ENCODE measurements at places on chromosomes 3 and 15. TPM values are rescaled to one million over a fixed set of nuclear protein-coding genes. Genes with fewer than 3 reads are reported as not detected.

The FBXO40 gene
- 0.23 TPM for total RNA-seq

The CX3CR1 gene
- total RNA-seq, result 1.5 TPM

DNA sequence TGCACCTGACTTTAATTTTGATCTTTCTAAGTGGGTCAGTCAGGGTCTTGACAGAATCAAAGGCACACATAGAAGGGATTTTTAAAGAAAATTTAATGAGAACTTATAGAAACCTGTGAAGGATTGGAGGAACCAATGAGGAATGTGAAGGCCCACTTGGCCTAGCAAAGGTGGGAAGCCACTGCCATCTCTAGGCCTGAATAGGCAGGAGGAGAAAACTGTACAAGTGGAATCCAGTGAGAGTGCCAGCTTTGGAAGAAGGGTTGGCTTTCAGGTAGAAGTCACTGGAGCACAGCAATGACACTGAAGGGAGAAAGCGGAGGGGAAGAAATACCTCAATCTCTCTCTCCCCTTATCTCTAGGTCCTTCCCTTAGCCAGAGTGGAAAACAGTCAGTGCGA, 380.7 kb upstream of the KCNMB2 start:
- no peak for DNase-seq

- DNase-seq, result no peak
These were observed 61.9 kb downstream of the CRYBG3 start for GRCh38 chr3:97883736-97884135.

DNA sequence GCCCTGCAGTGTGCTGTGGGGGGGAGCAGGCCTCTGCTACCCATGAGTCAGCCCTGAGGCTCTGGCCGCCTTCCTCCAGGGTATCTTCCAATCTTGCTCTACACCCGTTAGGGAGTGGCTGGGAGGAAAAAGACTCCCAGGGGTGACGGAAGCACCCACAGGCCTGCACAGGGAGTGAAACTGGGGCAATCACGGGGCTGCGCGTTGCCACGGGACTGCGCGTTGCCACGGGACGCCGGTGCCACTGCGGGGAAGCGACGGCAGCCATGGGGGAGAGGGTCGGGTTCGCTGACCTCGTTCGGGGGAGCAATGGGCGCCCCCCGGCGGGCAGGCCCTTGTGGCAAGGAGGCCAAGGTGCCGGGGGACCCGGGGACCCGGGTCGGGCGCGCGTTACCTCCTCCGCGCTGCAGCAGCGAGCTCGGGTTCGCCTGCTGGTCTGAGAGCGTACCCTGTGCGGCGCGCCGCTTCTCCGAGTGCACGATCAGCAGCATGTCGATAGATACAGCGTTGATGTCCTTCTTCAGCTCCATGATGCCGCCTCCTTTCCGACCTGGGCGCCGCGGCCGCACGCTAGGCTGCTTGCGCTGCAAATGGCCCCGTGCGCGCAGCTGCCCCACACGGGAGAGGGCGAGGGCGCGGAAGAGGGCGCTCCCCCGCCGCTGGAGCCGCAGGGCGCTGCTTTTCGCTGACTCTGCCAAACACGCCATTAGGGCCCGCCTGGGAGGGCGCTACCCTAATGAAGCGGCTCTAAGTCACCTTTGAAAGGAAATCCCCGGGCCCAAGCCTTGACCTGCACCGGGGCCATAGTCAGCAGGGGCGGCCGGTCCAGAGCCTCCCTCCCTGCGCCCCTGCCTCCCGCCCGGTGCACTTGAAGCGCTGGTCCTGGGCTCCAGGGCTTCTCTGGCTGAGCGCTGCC, at the start of gene KY:
KY (minus strand) TSS at position 592 of the 916 bp plus-strand sequence; CDS start at position 530, 62 bp downstream.
- no peak for DNase-seq

DNA sequence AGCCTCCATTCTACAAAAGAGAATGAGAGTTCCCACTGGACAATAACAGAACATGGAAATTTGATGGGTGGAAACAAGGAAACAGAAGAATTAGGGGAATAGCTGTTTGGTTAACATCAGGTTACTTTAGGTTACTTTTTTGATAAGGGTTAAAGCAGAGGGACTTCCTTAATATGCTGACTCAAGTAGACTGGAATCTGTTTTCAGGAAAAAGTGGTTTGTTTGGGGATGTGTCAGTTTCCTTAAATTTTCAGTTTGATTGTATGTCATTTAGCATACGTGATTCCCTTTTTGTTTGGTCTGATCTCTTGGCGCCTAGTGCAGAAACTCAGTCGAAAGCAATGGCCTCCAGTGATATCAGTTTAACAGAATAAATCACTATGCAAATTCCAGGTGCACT, 411.8 kb upstream of the GRM7 start:
- no peak for DNase-seq

DNA sequence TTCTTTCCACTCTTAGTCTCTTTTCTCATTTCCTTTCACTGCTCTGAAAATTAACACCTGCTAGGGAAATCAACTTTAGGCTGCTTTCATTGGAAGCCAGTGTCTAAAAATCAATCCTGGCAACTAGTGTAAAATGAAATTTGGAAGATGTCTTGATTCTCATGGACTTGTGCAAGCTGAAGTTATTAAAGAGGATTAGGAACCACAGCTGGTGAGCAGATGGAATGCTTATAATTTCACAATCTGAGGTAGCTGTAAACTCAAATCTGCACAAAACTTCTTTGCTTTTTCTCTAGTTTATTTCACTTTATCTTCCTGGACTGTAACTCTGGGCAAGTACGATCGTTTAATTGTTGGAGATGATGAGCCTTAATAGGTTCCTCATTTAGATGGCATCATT, 175.6 kb downstream of the GHSR start:
- DNase-seq, result no peak
